ENCODE measurements at places on chromosomes 2 and 18. TPM values are rescaled to one million over a fixed set of nuclear protein-coding genes. Genes with fewer than 3 reads are reported as not detected.

- DNase-seq, result no peak
Observed at GRCh38 chr2:106193690-106193976, 468 bp downstream of the UXS1 start.

DNA sequence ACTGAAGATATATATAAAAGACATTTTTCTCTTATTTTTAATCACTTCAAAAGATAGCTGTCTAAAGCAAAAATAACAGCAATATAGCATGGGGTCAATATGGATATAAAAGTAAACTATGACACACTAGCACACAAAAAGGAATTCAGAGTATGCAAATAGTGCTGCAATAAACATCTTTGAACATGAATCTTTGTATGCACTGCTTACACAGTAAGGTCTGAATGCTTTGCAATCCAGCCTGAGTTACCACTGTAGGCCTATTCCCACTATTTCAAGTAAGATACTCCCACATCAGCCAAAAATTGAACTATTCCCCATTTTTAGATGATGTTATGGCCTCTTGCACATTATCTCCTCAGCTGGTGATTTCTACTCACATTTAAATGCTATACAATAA, 27.4 kb upstream of the ERCC3 start:
- no peak for DNase-seq

GRCh38 chr18:36095936-36096519, 28.7 kb upstream of the RPRD1A start:
- no peak for DNase-seq

DNA sequence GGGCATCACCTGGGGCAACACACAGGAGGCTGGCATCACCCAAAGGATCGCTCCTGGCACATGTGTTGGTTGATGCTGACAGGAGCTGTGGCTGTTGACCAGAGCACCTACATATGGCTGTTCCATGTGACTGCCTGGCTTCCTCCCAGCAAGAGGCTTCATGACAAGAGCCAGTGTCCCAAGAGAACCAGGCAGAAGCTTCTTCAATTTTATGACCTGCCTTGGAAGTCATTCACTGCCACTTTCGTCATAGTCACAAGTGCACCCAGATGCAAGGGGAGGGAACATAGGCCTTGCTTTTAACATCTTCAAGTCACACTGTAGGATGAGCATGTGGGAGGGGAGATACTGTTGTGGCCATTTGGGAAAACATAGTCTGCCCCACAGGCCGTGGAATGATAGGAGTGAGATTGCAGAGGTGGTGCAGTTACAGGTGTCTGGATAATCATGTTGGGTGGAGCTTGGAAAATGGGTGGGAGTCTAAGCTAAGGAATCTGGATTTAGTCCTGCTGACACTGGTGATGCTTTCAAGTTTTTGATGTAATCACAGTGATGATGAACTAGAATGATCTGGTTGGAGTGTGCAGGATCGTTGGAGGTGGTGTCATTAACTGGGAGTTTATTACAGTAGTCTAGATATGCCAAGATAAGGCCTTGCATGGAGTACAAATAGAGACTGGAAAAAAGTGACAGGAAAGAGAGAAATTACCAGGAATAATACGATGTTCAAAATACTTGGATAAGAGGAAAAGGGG, 107.0 kb downstream of the RAPGEF4 start:
- DNase-seq, result no peak

DNA sequence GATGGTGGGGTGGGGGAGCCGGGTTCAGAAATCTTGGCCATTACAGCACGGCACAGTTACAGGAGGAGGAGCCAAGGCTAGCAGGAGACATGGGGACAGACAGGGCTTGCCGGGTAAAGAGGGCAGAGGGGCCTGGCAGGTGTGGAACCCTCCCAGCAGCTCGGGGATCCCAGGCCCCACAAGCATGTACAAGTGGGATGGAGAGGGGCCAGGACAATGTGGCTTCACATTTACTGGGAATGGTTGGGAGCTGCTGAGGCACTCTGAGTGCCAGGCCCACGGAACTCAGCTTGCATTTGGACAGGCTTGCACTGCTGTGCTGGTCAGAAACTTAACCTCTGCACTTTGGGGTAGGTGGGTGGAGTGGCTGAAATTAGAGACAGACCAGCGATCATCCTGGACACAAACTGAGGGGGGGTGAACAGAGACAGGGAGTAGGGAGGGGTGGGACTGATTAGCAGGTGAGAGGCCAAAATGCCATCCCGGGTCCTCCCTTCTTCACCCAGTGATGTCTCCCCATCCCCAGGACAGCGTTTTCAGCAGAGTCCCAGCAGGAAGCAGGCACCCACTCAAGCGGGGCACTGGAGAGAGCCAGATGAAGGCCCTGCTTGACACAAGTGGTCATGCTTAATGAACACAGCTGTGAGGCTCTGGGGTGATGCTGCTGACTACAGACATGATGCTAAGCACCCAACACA, 9.6 kb downstream of the PER2 start:
- no peak for DNase-seq

ALPP gene
- not detected for total RNA-seq

CRYGD gene
- not detected for total RNA-seq

Data from esophagus squamous epithelium (tissue), 5 donors.